ENCODE measurements at places on chromosomes 11 and 22.

DNA sequence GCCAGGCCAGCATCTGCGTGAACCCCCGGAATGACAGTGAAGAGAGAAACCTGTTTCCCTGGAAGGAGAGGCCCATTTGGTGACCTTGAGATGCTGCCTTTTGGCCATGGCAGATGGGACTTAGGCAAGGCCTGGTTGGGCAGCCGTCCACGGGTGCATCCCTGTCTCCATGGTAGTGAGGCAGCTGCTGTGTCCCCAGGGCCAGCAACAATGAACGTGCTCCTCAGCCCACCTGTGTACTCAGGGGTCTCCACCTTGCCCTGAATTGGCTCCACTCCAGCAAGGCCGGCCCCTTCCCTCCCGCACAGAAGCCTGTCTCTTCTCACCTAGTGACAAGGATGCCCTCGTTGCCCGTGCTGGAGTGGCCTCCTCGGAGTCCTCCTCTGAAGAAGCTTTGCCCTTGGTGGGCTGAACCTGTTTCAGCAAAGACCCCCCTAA, 441.1 kb downstream of the TBC1D22A start:
- no peak for DNase-seq

DNA sequence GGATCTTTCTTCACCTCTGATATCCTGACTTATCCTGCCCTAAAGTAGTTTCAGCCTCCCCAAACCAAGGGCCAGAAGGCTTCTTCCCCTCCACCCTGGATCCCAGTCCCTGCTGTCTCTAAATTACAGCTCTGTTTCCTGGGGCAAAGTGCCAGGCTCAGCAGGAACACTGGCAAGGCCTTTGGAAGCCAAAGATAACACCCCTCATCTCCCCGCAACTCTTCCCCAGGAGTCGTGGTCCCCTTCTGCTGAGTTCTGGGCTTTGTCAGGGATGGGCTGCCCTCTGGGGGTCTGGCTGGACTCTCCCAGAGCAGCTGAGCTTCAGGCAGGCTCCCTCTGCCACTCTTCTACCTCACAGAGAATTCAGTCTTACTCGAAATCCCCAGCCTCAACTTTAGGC, 53.8 kb upstream of the AMPD3 start:
- DNase-seq: no peak

GRCh38 chr11:12026331-12027211, 18.1 kb upstream of the DKK3 start:
- DNase-seq: no peak

- DNase-seq: no peak
These were observed 42.9 kb downstream of the AMPD3 start for GRCh38 chr11:10498022-10498400.

DNA sequence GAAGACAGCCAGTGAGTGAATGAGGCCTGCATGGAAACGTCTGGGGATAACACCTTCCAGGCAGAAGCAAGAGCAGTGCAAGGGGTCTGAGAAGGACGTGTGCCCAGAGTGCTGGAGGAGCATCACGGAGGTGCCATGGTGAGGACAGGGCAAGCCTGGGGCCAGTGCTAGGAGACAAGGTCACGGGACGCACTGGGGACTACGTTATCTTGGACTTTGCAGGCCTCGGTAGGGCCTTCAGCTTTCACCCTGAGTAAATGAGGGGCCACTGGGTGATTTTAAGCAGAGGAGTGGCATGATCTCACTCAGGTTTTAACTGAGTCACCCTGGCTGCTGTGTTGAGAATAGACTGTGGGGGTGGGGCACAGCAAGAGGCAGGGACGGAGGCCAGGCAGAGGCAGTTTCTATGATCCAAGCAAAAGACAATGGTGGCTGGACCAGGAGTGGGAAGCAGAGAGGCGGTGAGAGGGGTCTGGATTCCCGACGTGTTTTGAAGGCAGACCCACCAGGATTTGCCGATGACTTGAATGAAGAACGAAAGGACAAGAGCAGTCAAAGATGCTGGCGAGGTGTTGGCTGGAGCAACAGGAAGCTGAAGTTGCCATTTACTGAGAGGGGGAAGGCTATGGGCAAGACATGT, 102.7 kb upstream of the PARVA start:
- DNase-seq: no peak

DNA sequence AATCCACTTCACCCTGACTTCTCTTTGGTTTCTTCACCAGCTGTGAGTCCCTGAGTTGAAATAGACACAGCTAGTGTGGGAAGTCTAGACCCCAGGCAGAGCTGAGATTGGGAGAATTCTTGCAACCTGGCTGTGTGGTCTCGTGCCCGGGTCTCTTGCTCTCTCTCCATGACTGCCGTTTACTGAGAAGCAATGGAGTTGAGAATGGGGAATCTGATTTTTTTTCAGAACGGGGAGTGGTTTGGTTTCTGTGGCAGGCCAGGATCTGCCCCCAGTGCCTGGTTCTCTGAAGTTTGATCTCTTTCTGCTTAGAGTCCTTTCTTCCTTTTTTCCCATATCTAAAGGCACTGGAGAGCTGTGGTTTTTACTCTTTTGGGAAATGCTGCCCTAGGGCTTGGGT, 1.5 kb downstream of the SIDT2 start:
- no peak for DNase-seq

DNA sequence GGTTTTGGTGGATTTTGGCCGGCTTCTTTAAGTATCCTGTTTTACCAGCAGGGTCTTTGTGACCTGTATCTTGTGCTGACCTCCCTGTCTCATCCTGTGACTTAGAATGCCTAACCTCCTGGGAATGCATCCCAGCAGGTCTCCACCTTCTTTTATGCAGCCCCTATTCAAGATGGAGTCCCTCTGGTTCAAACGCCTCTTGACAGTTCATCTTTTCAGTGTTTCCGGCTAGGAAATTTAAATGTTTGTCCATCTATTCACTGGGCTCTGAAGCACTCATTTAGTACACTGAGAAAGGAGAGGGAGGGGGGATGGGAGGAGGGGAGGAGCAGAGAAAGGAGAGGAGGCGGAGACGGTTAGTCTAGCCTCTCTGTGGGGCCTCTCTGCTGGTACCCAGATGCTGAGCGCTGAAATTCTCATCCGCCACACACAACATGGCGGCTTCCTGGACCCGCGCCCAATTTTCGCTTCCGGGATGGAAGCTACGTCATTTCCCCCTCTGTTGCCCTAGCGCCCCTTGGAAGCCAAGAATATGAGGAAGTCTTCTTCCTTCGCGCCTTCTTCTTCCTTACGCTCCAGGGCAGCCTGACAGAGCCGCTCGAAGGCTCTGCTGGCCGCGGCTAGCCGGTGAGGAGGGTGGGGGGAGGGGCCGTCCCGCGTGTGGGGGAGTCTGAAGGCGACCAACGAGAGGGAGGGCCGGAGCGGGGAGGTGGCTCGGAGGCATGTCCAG, 69.0 kb upstream of the SYT13 start:
- peak; percentile 83 for DNase-seq

DNA sequence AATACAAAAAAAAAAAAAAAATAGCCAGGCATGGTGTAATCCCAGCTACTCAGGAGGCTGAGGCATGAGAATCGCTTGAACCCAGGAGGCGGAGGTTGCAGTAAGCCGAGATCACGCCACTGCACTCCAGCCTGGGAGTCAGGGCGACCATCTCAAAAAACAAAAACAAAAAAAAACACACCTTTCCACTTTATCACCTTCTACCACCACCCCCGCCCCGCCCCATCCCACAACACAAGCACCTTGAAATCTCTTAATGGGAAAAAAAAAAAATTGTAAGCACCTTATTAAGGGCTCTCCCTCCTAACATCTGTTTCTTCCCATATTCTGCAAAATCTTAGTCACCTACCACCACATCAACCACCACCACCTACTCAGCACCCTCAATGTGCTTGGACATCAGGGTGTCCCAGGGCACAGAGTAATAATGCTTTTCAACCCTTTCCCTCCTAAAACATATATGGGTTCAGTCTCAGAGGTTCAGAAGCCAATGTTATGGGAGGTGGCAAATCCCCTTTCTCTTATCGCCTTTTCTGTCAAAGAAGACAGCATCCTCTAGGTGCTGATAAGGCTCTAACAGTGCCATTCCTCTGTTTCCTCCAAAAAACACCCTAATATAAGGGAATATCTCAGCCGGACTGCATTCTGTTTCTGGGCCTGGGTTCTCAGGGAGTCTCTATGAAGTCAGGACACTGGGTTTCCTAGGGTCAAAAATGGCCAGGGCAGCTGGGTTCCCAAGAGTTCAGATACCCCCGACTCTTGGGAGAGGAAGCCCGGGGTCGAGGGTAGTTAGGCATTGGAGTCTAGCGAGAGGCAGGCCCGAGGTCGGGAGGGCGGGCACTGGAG, 718 bp downstream of the INTS5 start:
- DNase-seq: peak; percentile 21

DNA sequence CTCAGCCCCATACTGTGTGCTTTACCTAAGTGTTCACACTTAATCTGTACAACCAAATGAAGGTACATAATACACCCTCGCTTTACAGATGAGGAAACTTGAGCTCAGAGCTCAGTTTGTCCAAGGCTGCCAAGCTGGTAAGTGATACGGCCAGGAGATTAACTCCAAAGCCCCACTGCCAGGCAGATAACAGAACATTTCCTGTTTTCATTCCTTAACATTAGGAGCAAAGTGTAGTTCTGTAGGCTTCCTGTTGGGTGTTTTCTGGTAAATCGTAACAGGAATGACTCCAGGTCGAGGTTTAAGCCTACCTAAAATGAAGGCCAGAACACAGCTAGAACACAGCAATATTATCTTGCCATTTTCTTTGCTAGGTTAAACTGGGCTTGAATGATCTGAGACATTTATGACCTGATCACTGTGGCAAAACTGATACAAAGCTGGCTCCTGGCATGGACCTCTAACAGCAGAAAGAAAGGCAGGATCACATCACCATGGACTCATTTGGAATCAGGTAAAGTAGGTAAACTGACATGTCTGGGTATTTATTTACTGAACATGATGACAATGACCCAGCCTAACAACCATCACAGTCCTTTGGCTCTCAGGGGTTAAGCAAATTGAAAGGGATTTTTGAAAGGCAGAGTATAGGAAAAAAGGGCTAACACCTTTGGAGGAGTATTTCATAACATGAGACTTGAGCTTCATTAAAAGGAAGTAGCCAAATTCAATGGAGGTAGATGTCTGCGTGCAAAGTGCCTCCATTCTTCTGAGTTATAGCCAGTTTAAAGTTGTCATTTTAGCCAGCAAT, 3.9 kb upstream of the NUP50 start:
- no peak for DNase-seq

- no peak for DNase-seq
These were observed 229.3 kb downstream of the CASP12 start for GRCh38 chr11:104668797-104669463.

DNA sequence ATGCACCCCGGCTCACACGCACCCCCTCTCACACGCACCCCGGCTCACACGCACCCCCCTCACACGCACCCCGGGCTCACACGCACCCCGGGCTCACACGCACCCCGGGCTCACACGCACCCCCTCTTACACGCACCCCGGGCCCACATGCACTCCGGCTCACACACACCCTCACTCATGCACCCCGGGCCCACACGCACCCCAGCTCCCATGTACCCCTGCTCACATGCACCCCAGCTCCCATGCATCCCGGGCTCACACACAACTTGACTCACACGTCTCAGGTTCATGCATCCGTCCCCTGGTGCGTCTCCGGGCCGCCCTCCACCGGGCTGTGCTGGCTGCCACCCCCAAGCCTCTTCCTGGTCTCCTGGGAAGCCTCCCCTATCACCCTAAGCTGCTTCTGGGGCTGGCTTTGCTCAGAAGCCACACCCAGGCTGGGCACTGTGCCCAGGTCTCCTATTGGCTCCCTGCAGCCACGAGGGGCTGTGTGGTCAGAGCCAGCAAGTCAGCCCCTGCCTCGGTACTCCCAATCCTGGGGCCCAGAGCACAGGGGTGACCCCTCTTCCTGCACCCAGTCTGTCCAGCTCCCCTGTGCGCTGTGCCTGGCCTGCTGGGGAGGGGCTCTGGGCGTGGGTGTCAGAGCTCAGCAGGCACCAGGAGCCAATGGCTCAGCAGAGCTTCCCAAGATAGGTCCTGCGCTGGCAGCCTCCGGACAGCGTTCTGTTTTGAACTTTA, 16.9 kb downstream of the TSPAN4 start:
- no peak for DNase-seq

- no peak for DNase-seq
These were observed 82.5 kb upstream of the PICALM start for GRCh38 chr11:86151174-86152005.

GRCh38 chr11:38884145-38884865, 2286.3 kb upstream of the RAG2 start:
- no peak for DNase-seq

DNA sequence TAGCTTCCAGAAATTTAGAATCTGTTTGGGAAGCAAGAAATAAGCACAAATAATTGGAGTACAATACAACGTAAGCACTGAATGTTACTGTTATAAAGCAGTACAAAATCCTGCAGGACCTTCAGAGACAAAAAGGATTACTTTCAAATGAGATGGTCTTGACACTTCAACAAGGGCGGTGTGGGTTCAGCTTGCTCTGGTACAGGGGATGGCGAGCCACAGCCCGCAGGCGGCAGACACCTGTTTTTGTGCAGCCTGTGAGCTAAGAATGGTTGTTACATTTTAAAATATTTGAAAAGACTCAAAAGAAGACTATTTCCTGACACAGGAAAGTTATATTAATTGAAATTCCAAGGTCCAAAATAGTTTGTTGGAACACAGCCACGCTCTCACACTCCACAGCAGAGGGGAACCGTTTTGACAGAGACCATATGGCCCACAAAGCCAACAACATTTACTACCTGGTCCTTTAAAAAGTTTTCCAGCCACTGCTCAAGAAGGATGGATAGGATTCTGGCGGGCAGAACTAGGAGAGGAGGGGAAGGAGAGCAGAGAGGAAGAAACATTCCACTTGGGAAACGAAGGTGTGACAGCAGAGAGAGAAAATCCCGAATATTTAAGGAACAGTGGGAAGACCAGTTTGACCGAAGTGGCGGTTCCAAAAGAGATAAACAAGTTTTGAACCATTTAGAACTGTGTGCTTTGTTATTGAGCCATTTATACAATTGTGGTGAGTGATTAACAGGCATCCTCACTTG, 6.3 kb downstream of the PRDM10 start:
- no peak for DNase-seq

DNA sequence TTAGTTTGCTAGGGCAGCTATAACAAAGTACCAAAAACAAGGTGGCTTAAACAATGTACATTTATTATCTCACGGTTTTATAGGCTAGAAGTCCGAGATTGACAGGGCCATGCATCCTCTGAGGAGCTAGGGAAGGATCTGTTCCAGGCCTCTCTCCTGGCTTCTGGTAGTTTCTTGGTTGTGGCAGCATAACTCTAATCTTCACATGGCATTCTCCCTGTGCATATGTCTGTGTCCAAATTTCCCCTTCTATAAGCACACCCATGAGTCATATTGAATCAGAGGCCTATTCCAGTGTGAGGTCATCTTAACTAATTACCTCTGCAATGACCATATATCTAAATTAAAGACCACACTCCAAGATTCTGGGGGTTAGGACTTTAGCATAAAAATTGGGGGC, 31.3 kb upstream of the MMP13 start:
- DNase-seq: no peak

- no peak for DNase-seq
These were observed 286.8 kb downstream of the BLID start for GRCh38 chr11:121829159-121829643.

- no peak for DNase-seq
These were observed 21.5 kb upstream of the LINC01488 start for GRCh38 chr11:69459848-69460539.

- no peak for DNase-seq
These were observed 718.8 kb downstream of the CNTN5 start for GRCh38 chr11:99739464-99740089.

GRCh38 chr22:37999640-38000272, 15.4 kb upstream of the SOX10 start:
- DNase-seq: no peak
